ENCODE measurements at places on chromosomes 11 and 22. TPM values are rescaled to one million over a fixed set of nuclear protein-coding genes. Genes with fewer than 3 reads are reported as not detected.

Gene SEC14L3
- not detected for total RNA-seq

Gene WT1
- 0.18 TPM for total RNA-seq

Gene PTPRCAP
- total RNA-seq, result not detected

Gene LDHAL6A
- total RNA-seq, result not detected

Gene CNTF
- total RNA-seq, result 3.1 TPM

Gene FREY1
- total RNA-seq, result 1.1 TPM

Gene OR52J3
- total RNA-seq, result 0.30 TPM

Gene CD248
- 52.9 TPM for total RNA-seq

Gene IRF7
- total RNA-seq, result 6.5 TPM

Gene OR10V1
- total RNA-seq, result not detected

Gene LARGE2
- not detected for total RNA-seq

Gene NUP50
- total RNA-seq, result 21.4 TPM

Gene MS4A15
- not detected for total RNA-seq

Gene CCDC116
- total RNA-seq, result under 0.01 TPM

Gene LGR4
- 25.2 TPM for total RNA-seq

Gene GGTLC2
- not detected for total RNA-seq

Gene UBE2L6
- total RNA-seq, result 31.2 TPM

Gene PITPNB
- total RNA-seq, result 24.3 TPM

Gene GPHA2
- not detected for total RNA-seq

Gene C22orf31
- not detected for total RNA-seq

Gene PLEKHA7
- 0.18 TPM for total RNA-seq

Gene MPZL3
- 0.89 TPM for total RNA-seq

Gene KDM4E
- not detected for total RNA-seq

Gene LSP1
- total RNA-seq, result 2.7 TPM

Gene GAL3ST1
- 0.18 TPM for total RNA-seq

Gene BLID
- total RNA-seq, result 46.5 TPM

Gene HBE1
- 0.23 TPM for total RNA-seq

Gene SLC43A3
- total RNA-seq, result 49.6 TPM

Gene VSIG2
- total RNA-seq, result not detected

Gene GAL3ST3
- not detected for total RNA-seq

Gene GRAMD4
- total RNA-seq, result 32.7 TPM

Gene KIRREL3
- 0.59 TPM for total RNA-seq

Gene GGTLC3
- not detected for total RNA-seq

Gene MS4A13
- not detected for total RNA-seq

Measured in smooth muscle cell of the umbilical artery (primary cell).